ENCODE measurements at places on chromosomes 13 and 19.

- peak; percentile 60 for DNase-seq
Measured at GRCh38 chr19:17797424-17798201, 2.7 kb downstream of the B3GNT3 start.

DNA sequence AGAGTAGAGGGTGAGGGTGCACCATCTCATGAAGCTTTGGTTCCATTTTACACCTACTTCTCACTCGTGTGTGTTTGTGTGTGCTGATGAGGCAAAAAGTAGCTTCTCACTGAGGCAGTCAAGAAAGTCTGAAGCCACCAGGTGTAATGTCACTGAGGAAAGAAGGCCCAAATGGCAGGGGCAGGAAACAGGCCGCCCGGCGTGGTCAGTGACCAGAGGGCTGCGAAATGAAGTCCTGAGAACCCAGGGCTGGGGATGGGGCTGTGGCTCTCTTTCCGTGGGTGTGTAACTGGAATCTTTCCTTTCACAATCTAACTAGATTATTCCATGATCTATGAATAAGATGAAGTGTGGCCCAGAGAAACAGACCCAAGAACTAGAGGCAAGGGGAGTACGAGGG is 25.5 kb upstream of the TFDP1 start:
- DNase-seq: no peak

DNA sequence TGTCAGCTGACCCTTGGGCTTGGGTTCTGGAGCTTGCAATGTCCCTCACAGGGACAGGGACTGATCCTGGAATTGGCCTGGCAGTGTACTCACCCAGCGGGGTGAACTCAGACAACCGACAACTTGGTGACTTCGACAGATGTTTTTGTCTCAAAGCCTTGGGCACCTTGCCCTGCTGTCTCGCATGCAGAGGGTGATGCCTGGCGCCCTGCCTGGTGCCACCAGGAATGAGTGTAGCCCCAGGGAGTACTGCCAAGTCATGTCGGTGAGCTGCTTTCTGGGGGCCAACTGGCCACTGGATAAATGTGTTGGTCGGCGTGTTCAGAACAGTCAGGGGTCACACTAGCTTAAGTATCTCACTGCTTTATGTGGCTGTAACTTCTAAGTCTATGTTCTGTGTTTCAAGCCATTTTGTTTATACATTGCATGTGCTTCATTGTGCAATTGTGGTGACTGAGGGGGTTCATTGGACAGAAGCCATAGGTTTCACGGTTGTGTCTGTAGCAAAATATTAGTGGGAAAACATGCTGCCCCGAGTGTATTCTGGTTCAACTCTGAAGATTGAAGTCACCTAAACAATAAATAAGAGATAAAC is 96.3 kb upstream of the TNFSF11 start:
- no peak for DNase-seq

DNA sequence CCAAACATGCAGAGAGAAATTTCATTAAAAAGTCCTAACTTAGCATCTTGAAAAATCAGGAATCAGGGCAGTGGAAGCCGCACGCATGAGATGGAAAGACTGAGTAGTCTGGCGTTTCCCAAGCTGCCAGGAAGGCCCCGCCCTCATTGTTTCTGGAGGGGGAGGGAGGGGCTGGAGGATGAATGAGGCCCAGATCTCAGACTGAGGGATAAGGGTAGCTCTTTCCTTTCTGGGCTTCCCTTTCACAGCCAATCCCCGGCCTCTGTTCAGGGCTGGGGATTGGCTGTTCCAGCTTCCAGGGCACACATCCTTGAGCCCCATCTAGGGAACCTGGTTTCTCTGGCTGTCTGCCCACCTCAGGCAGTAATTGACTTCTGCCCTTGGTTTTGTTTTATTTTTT is 7.3 kb downstream of the C19orf53 start:
- no peak for DNase-seq

DNA sequence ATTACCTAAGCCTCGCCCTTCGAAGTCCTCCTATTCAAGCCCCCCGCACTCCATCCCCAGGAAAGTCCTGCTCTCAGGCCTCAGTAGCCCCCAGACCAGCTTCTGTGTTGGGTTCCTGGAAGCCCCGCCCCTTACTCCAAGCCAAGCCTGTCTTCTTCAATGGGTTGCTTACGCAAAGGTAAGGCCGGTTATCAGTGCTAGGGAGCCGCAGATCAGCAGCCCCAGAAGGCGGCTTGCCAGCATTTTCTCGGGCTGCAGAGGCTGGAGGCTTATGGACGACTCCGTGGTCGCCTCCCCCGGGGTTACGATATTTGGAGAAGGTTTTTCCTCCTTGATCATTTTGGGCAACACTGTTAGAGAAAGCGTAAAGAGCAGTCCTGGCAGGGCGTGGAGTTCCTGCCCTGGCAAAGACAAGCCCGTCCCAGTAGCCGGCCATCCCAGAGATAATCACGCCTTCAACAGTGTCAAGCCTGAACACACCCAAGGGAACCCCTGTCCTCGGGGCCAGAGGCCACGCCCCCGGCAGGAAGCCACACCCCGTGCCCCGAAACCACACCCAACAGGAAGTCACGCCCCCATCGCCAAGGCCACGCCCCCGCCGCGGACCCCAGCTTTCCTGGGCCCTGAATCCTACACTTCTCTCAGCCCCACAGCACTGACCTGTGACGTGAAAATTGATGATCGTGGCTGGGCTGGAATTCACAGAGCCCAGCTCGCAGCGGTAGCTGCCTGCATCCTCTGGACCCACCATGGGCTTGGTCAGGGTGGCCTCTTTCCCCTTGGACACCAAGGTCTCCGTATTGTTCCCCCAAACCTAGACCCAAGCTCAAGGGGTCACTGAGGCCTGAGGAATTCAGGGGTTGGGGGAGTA is 954 bp upstream of the RASIP1 start:
- DNase-seq: no peak

DNA sequence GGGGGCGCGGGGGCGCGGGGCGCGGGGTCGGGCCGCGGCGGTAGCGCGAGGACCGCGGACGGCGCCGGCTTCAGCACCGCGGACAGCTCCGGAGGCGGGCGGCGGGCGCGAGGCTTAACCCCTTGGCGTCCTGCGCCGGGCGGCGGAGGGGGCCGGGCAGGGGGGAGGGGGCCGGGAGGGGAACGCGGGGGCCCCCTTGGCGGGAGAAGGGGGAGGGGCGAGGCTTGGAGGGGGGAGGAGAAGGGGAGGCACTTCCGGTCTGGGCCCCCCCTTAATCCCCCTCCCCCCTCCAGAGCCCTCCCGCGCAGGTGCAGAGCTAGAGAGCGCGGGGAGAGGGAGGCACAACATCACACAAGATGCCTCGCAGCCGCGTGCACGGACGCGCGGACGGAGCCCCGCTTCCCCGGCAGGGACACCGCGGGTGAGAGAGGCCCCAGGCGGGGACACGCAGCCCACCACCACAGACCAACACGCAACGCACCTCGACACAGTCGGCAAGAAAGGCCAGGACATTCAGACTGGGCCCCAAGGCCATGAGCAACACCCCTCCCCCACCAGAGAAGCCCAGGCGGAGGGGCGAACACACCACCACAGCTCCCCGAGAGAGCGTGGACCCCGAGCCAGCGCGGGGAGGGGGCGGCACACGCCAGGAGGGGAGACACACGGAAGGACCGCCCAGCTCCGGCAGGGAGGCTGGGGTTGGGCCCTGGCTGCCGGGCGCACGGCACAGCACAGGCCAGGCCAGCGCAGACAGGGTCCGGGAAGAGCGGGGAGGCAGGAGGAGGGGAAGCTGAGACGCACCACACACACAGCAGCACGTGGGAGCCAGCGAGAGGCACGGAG is 24.1 kb downstream of the SHANK1 start:
- DNase-seq: no peak

DNA sequence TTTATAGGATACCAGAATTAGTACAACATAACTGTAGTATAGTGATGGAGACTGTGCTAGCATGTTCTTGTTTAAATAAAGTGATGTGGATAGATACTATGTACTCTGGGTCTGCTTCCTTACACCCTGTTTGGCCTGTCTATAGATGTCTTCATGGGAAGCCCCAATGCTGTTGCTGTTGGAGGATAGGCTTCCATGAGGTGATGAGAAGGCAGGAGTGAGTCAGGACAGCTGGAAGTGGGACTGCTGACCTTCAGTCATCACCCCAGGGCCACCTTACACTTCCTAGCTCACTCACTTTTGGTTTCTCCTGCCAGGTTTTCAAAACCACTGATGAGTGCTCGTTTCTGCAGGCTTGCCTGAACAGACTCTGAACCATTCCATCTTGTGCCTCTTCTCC is 4.2 kb downstream of the KCTD4 start:
- DNase-seq: no peak

GRCh38 chr13:77699059-77699680 is 1.7 kb downstream of the SLAIN1 start:
- DNase-seq: no peak

DNA sequence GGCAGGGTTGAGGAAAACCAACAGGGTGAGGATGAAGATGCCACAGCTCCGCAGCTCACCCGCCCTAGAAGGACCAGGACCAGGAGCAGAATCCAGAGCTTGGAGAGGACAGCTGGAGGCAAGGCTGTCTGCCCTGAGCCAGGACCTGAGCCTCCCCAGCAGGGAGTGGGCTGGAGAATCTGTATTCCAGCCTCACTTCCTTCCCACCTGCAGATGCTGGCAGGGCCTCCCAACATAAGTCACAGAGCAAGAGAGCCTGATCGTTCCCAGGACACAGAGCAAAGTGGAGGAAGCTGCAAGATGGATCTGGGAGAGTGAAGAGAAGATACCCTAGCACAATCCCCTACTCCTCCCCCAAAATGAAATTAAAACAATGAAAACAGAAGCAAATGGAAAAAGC is 61.7 kb upstream of the WASF3 start:
- DNase-seq: no peak

DNA sequence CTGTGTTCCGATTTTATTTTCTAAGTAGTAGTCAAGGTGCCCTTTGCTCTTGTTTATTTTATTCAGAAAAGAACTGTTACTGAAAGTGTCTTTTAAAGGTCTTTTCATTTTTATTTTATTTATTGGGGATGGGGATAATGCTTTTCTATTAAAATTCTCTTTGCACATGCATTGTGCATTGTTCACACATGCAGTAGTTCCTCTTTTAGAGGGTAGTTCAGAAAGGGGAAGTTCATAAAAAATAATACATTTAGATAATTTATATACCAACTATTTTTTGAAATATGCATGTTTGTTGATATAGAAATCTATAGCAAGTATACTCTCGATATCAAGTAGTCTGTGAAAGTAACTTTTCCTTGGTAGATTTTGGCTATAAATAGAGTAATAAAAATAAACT is 3.5 kb downstream of the GPC5 start:
- DNase-seq: no peak

DNA sequence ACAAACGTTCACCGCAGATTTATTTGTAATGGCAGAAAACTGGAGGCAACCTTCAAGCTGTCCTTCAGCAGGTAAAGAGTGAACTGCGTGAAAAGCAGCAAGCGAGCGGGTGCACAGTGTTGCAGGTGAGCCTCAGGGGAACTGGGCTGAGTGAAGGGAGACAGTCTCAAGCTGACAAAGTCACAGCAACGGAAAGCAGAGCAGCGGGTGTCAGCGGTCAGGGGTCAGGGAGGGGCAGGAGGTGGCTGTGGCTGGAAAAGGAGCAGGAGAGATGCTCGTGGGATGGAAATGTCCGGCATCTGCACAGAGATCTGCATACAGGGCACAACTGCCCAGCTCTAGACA is 8.5 kb upstream of the RASA3 start:
- DNase-seq: no peak

DNA sequence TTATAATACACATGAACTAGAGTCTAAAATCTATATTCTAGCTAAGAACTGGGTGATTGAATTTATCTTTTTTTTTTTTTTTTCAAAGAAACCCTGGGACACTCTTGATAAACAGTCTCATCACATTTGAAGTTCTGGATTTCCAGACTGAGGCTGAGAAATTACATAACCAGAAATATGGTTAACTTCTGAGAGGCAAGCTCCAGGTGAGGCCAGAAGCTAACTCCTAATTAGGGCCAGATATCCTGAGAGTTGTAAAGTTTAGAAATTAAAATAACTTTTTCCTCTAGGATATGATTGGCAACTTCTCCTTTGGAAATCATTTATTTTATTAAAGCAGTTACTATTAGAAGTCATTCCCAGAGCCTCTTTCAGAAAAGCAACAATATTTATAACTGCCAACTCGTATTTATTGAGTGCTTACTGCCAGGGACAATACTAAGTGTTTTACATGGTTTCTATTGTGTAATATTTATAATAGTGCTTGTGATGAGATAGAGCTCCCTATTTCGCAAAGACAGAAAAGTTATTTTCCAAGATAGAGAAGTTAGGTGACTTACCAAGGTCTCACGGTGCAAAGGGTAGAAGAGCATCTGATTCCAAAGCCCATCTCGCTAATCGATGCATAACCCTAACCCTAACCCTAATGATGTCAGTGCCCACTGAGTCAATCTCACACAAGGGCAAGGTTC is 187.7 kb downstream of the DCT start:
- no peak for DNase-seq

- no peak for DNase-seq
Measured at GRCh38 chr19:39133431-39134270, 8.1 kb downstream of the PAK4 start.

GRCh38 chr19:6988257-6988656 is 33.0 kb downstream of the MBD3L2B start:
- DNase-seq: no peak

GRCh38 chr13:76982061-76982460 is 9.8 kb upstream of the CLN5 start:
- no peak for DNase-seq

DNA sequence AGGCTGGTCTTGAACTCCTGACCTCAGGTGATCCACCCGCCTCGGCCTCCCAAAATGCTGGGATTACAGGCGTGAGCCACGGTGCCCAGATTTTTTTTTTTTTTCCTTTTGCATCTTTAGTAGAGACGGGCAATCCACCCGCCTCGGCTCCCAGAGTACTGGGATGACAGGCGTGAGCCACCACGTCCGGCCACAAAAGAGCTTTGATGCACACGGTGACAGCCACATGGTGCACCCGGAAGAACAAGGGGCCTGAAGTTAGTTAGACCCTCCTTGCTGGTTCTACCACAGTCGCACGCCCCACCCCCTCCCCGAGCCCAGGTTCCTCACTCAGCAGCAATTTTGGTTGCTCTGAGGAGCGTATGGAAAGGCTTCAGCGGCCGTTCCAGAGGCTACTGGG is 54.2 kb upstream of the USE1 start:
- no peak for DNase-seq

GRCh38 chr13:111943229-111943795 is 123.6 kb upstream of the SOX1 start:
- no peak for DNase-seq

DNA sequence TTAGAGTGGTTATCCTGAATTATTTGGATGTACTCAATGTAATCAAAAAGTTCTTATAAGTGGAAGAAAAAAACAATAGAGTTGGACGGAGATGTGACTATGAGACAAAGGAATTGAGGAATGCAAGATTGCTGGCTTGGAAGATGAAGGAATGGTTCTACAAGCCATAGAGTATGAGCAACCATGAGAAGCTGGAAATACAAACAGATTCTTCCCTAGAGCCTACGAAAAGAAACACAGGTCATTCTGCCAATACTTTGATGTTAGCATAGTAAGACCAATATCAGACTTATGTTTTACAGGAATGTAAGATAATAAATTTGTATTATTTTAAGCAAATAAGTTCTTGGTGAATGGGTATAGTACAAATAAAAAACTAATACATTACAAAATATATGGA is 249.2 kb downstream of the DIAPH3 start:
- no peak for DNase-seq
